Nephron progenitor cell (in vitro differentiated cells): ENCODE measurements at places on chromosomes 7 and 10.

- peak; percentile 15 for DNase-seq
Measured at GRCh38 chr7:108592646-108593201, 23.1 kb downstream of the DNAJB9 start.

DNA sequence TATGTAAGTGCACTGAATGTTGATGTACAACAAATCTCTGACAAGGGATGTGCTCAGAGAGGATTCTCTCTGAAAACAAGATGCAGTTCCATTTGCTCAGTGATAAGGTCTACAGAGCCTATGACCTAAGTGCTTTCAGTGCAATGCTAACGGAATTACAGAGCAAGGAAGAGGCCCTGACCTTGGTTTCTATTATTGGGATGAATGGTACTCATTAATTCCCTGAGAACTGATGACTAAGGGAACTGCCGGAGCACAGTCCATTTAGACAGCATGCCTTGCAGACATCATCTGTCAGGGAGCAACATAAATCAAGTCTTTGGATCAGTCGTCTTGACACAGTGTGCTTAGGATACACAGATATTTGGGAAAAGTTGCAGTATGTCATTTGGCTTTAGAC is 340.8 kb downstream of the PHTF2 start:
- DNase-seq, result no peak

- no peak for DNase-seq
Measured at GRCh38 chr10:97454330-97455036, 8.5 kb downstream of the ZDHHC16 start.

- peak; percentile 24 for DNase-seq
Measured at GRCh38 chr10:30840395-30841050, 191.1 kb downstream of the ZNF438 start.

- DNase-seq, result no peak
Measured at GRCh38 chr10:82981137-82981723, 1106.2 kb downstream of the NRG3 start.
